Iris pigment epithelial cell (primary cell): ENCODE measurements at places on chromosomes 16 and 17.

- peak; percentile 46 for DNase-seq
These were observed 93.7 kb downstream of the TANGO6 start for GRCh38 chr16:68936736-68937631.

GRCh38 chr17:55567240-55568214, 56.3 kb upstream of the SMIM36 start:
- DNase-seq = peak; percentile 27

- no peak for DNase-seq
These were observed 2.4 kb downstream of the DOC2B start for GRCh38 chr17:179066-179432.

GRCh38 chr17:42285346-42286050, 2.8 kb upstream of the STAT5A start:
- no peak for DNase-seq

DNA sequence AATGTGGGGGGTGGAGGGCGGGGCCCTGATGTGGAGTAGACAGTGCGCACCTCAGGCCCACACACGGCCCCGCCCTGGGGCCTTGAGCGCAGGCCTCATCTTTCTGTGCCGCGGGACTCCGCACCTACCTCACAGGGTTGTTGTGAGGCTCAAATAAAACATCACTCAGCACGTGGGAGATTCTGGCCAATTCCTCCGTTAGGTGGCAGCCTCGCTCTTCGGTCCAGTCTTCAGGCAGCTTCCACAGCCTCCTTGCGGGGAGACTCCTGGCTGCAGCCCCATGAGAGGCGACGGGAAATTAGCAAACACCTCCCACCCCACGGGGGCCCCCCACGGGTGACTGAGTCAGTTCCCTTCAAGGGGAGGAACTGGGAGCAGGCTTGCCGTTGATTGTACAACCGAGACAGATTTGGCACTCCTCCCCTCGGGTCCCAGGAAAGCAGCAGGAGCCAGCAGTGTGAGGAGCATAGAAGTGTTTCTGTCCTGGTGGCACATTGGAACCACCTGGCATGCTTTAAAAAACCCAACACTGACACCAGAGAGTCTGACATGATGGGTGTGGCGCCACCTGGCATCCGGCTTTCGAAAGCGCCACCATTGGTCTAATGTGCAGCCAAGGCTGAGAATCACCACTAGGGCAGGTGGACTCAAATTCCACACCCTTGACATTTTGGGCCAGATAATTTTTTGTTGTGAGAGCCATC, 7.6 kb downstream of the MRM1 start:
- peak; percentile 79 for DNase-seq

DNA sequence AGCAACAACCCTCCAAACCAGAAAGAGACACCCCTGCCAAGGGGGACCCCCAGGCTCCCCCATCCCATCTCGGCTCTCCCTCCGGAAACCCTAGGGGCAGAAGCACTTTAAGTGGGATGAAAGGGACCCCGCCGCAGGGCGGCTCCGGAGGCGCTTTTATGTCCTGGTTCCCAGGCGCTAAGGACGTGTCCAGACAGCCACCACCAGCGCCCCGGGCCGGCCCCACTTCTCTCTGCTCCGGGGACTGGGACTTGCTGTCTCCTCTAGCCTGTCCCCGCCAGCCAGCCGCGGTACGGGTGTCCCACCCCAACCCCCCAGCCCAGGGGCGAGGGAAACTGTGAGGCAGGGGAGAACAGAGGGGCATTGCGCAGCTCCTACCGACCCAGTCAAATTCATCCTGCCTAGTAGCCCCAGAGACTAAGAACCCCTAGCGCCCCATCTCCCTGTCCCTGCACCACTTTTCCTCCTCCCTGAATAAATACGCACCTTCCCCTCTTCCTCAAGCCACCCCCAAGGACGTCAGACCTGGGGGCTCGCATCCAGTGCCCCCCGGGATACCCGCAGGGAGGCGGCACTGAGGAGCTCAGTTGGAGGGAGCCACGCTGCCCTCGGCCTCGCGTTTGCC, 4.1 kb downstream of the SP6 start:
- DNase-seq = no peak

- DNase-seq = no peak
These were observed 35.5 kb upstream of the CMIP start for GRCh38 chr16:81409016-81409556.

DNA sequence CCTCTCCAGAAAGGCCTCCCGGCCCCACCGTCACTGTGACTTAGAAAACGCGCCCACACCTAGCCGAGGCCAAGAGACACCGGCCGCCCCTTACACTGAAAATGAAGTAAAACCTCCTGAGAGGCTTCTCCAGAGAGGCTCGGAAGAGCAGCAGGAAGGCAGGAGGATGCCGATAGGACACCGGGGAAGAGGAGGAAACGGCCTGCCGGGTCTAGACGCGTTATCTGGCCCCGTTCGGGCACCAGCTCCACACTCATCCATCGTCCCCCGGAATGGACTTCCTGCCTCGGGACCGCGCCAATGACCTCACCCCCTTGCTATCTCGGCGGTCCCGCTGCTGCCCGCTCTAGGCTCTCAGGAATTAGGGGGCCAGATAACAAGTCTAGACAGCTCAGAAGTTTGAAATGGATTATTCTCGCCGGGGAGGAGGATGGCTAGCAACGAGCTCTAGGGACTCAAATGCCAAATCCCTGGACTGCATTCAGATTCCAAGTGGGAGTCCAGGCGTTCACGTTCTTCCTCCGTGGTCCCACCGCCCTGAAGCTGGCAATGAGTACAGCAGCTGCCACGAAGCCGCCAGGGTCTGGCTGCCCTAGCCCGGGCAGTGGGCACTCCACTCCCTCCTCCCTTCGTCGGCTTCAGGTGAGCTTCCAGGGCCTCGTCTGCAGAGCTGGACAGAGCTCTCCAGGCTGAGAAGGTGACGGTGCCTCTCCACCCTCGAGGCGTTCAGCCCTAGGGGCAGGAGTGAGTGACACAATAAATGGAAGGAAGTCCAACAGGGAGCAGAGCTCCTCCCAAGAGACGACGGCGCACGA, 350.9 kb downstream of the FOXL1 start:
- peak; percentile 91 for DNase-seq

DNA sequence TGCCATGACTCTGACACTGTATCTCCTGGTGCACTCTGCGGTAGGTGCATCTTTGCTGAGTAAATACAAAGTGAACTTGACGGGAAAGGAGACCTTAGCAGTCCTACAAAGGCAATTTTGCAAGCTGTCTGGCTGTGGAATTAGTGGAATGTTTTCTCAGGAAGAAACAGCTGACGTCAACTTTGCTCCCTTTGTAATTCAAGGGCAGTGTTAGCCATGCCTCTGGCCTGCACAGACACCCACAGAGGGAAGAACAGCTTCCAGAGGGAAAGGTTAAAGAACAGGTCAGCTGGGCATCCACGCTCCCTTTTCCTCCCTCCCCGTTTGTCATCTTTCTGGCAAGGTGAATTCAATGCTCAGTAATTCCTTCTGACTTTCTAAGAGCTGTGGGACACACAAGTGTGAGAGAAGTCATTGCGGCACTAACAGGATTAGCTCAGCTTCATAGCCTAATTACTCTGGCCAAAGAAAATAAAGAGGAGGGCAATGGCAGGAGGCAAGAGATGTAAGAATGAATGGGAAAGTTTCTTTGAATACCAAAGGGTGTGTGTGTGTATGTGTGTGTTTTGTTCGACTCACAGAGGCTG, 476.9 kb upstream of the GOT2 start:
- DNase-seq = peak; percentile 70

DNA sequence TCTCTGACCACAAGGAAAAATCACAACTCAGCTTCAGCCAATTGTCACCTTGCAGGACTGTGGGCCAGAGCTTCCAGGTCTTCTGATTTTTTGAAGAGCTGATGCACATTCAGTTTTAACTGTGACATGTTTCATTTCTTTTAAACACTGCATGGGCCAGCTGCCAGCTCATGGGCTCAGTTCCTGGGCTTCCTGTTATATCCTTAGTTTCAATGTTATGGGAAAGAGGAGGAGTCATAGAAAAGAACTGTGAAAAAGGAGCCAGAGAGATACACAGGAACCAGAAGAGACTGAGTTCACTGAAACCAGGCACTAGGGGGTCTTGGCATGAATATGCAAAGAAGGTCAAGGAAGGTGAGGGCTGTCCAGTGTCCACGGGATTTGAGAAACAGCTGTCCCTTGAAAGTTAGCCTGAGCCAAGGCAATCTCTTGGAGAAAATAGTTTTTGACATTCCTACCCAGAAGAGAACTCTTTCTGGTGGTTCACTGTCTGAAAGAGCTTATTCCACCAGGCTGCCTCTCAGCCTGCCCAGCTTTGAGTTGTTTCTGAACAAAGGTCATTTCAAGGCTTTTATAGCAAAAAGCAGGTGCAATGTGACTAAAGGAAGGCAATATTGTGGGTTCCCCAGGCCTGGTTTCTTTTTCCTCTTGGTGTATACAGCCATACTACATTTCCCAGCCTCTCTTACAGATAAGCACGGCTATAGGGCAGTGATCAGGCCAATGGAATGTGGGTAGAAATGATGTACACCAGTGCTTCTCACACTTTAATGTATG, 10.5 kb downstream of the PDILT start:
- no peak for DNase-seq

GRCh38 chr16:17744921-17745572, 274.3 kb upstream of the XYLT1 start:
- DNase-seq = no peak

GRCh38 chr17:16917671-16918394, 54.1 kb downstream of the TNFRSF13B start:
- no peak for DNase-seq

- DNase-seq = no peak
These were observed 28.6 kb upstream of the TVP23A start for GRCh38 chr16:10847176-10847575.

DNA sequence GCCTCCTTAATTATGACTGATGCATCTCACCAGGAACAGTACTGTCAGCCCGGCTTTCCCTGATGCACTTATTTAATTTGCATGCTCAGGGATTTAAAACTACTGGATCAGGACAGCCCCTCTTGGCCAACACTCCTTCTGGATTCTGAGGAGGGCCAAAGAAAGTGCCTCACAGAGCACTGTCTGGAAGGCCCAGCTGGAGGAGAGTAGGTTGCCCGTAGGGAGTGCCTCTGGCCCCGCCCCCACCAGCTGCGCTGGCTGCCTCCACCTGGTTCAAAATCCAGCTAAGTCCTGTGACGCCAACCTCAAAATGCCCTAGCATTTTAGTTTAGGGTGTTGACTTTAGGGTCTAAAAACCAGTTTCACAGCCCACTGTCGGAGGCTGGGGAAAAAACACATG, 49.4 kb upstream of the SREBF1 start:
- no peak for DNase-seq

- DNase-seq = no peak
These were observed 12.2 kb downstream of the RPL19 start for GRCh38 chr17:39212195-39212810.

GRCh38 chr17:55699181-55699860, 23.3 kb downstream of the TMEM100 start:
- DNase-seq = no peak

- no peak for DNase-seq
These were observed 78.4 kb downstream of the AIPL1 start for GRCh38 chr17:6356562-6356961.

GRCh38 chr17:1490643-1491442, 1.6 kb downstream of the MYO1C start:
- no peak for DNase-seq

- DNase-seq = no peak
These were observed 454.9 kb downstream of the KCNJ2 start for GRCh38 chr17:70624211-70624610.

- DNase-seq = no peak
These were observed 363.5 kb upstream of the EEF2KMT start for GRCh38 chr16:5461141-5461540.

GRCh38 chr16:30953511-30954124, 3.9 kb upstream of the SETD1A start:
- peak; percentile 80 for DNase-seq

- no peak for DNase-seq
These were observed 12.1 kb downstream of the MGAT5B start for GRCh38 chr17:76880268-76880667.

DNA sequence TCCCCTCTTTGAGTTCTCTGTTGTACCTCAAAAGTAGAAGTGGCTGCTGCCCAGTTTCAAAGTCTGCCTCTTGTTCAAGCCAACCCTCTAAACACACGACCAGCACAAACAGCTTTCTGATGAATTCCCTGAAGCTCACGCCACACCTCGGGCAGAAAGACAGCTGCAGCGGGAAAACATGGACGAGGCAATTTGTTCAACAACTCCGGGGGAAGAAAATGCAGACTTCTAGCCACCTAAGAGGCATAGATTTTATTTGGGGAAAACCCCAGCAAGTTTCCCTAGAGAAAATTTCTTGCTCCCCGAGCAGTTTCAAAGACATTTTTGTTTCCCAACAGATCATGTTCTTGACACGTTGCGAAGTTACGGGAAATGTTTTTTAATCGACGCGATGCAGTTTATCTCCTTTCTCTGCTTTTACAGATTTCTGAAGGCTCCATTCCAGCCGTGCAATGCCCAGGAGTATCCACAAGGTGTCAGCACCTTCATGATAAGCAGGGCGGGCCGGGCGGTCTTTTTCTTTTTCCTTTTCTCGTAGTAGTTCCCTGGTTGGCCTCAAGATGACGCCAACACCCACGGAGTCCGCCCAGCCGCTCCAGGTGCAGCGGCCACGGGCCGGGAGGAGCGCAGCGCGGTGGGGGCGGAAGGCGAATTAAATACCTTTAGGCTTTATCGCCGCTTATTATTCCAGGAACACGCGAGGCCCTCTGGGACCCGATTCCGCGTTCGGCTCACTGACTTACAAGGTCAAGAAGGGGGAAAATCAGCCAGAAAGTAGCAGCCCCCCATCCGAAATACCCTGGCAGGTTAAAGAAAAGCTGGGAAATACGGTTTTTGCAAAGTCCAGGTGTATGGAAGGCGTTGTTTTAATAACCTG, 2.9 kb upstream of the FOXC2 start:
- DNase-seq = peak; percentile 87

- no peak for DNase-seq
These were observed 127.9 kb upstream of the CPHXL start for GRCh38 chr16:75854152-75854551.

GRCh38 chr17:72274614-72275013, 153.8 kb downstream of the SOX9 start:
- DNase-seq = no peak

GRCh38 chr17:38466346-38467315, 38.4 kb downstream of the ARHGAP23 start:
- DNase-seq = no peak

GRCh38 chr17:80558046-80558445, 13.4 kb downstream of the RPTOR start:
- no peak for DNase-seq

DNA sequence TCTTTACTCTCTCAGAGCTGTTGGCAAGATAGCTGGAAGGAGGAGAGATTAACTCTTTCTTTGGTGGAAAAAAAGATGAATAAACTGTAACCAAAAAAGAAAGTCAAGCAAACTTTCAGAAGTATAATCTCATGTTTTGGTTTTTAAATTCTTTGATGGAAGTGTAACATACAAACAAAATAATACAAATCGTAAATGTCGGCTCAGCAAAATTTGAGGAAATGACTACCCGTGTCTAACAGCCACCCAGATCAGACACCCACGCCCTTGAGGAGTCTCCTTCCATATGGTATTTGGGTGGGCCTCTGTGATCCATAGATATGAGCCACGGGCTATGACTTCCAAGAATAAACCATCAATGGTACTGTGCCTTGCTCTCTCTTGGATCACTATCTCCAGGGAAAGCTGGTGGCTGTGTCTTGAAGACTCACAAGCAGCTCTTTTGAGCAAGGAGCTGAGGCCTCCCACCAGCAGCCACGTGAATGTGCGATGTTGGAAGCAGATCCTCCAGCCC, 9.6 kb upstream of the CD300C start:
- DNase-seq = no peak
